Liver (tissue), 10 donors: ENCODE measurements at places on chromosomes 6 and 20. TPM values are rescaled to one million over a fixed set of nuclear protein-coding genes. Genes with fewer than 3 reads are reported as not detected.

DNA sequence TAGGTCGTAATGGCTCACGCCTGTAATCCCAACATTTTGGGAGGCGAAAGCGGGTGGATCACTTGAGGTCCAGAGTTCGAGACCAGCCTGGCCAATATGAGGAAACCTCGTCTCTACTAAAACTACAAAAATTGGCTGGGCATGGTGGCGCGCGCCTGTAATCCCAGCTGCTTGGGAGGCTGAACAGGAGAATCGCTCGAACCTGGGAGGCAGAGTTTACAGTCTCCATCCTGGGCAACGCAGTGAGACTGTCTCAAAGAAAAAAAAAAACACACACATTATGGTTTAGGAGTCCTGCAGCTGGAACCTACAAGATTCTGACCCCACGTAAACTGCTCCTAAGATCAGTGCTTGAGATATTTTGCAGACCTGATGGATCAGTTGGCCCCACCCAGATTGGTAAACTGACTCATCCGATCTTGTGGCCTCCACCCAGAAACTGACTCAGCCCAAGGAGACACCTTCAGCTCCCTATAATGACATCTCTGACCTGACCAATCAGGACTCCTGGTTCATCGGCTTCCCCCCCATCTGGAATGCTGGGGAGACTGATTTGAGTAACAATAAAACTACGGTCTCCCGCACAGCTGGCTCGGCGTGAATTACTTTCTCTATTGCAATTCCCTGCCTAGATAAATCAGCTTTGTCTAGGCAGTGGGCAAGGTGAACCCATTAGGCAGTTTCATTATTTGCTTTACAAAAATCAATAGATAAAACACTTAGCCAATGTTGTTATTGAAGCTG is 96.2 kb upstream of the BTN3A2 start:
- DNase-seq: no peak

DNA sequence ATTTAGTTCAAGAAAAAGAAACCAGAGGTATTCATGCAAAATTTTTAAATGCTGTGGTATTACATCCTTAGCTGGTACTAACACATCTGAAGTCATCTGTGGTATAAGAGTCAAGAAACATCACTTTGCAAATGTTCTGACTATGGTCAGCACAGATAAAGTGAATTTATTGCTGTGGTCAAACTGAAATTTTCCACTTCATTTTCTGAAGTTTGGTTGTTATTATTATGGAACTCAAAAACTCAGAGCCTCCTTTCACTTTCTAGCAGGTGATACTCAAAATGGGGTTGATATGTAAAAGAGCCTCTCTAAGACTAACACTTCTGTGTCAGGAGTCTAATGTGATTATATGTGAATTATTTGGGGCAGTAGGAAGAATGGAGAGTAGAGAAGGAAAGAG is 257.8 kb downstream of the RNGTT start:
- DNase-seq: no peak

Gene ATP6V1G2
- total RNA-seq: 0.17 TPM

Gene OR2J2
- not detected for total RNA-seq

DNA sequence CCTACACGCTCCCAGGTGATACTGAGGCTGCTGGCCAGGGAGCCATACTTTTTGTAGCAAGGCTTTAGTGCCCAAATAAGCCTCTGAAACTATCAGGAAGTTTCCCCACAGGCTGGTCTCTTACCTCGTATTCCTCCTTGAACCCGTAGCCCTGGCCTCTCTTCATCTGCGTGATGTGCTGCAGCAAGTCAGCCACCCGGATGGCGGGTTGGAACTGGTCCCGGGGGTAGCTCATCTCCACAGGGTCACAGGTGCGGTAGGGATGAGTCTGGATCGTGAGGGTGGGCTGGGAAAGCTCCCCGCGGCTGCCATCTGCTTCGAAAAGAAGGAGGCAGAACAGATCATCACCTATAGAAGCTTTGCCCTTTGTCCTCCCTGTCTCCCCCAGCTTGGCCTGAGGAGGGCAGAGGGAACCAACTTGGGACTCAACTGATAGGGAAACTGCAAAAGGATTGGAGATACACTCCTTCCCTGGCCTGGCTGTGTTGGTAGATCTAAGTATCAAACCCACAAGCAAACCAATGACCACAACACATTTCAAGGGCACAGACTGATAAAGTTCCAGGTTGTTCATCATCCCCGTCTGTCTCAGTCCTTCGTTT is 543.2 kb upstream of the CHD6 start:
- DNase-seq: no peak

DNA sequence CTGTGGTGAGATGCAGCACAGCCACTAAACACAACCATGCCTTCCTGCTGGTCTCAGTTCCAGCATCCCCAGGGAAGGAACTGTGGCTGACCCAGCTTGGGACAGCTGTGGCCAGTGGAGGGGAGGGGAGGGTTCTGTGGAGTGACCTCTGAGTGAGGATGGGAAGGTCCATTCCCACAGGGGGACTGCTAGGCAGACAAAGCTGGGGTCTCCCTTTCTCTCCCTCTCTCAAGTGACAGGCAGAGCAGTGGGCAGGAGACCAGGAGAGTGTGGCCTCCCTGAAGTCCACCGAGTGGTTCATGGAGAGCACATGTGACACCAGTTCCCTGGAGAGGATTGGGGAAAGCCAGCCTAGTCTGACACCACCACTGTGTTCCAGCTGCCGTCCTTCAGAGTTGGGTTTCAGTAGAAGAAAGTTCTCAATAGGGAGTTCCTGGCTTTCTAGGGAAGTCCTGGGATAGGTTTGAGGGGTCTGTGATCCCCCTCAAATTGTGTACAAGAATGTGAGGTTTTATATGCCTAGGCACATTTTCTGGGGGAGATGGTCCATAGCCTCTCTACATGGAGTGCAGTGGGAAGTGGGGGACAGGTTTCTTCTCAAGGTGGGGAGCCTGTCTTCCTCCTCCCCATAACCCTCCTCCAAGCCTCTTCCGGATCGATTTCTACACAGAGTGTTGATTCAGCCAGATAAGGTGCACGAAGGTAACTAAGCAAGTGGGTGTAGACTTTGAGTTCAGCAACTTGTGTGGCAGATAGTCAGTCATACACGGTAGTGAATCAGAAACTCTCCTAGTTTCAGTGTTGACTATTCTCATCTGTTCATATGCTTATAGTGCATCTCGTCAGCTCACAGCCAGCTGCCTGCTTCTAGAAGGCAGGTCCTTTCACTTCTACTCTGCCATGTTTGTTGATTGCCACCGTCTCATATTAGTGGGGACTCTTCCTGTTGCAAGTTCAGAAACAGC is 18.9 kb downstream of the MANBAL start:
- DNase-seq: no peak

- no peak for DNase-seq
Measured at GRCh38 chr6:124928851-124929250, 33.4 kb upstream of the RNF217 start.
